ENCODE measurements at places on chromosomes 12 and 14. TPM values are rescaled to one million over a fixed set of nuclear protein-coding genes. Genes with fewer than 3 reads are reported as not detected.

- H3K4me3 ChIP-seq = no peak overlapping the region
- H3K36me3 ChIP-seq = peaks cover 13% of the 10 kb centered on the region
- H3K27ac ChIP-seq = no peak overlapping the region
- H3K4me1 ChIP-seq = no peaks in the 10 kb centered on the region
- H3K27me3 ChIP-seq = no peaks in the 10 kb centered on the region
- no peak for DNase-seq
Observed at GRCh38 chr12:49020441-49020840, 1.9 kb upstream of the PRKAG1 start.

- no peak overlapping the region for H3K27ac ChIP-seq
- H3K36me3 ChIP-seq = no peaks in the 10 kb centered on the region
- no peak for DNase-seq
- H3K4me3 ChIP-seq = no peak overlapping the region
Observed at GRCh38 chr14:69797573-69798338, 715 bp upstream of the SLC10A1 start.

DNA sequence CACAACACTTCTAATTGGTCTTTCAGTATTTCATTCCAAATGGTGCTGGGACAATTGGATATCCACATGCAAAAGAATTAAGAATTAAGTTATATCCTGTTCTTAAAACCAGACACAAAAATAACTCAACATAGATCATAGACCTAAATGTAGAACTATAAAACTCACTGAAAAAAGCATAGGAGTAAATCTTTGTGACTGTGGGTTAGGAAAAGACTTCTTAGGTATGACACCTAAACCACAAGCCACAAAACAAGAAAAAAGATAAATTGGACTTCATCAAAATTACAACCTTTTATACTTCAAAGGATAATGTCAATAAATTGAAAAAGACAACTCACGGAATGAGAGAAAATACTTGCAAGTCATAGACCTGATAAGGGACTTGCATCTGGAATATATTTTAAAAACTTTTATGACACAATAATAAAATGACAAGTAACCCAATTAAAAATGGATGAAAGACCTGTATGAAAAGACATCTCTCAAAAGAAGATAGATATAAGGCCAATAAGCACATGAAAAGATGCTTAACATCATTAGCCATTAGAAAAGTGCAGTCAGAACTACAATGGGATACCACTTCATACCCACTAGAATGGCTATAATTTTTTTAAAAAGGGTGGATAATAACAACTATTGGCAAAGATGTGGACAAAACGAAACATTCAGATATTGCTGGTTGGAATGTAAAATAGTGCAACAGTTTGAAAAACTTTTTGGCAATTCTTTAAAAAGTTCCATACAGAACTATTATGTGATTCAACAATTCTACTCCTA is 72.5 kb upstream of the SLC38A4 start:
- no peak for DNase-seq
- H3K27ac ChIP-seq = no peak overlapping the region
- no peaks in the 10 kb centered on the region for H3K4me1 ChIP-seq
- H3K27me3 ChIP-seq = no peaks in the 10 kb centered on the region
- no peak overlapping the region for H3K4me3 ChIP-seq
- no peaks in the 10 kb centered on the region for H3K36me3 ChIP-seq

DNA sequence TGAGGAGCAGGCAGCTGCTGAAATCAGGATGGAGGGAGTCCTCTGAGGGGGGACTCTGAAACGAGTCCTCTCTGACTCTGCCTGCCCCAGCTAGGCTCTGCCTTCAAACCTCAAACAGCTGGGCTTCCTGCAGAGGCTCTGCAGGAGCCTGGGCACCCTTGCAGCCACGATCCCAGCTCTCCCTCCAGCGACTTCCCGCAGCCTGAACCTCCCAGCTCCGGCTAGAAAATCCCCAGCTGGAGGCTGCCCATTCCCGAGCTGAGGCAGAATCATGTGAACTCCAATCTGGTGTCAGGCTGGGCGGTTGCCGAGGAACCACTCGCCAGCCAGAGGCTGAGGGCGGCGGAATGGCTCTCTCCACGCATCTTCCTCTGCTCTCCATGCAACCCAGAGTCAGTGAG is at the start of gene GPR68:
Gene GPR68, minus strand, starts transcription at position 204 of the 401 bp plus-strand sequence. CDS start 9,654 bp downstream, outside the sequence.
- peaks cover 7% of the 10 kb centered on the region for H3K4me1 ChIP-seq
- peak; percentile 76 for DNase-seq
- H3K27me3 ChIP-seq = no peaks in the 10 kb centered on the region
- peak within 1 kb of the TSS; percentile 57 for H3K27ac ChIP-seq
- H3K36me3 ChIP-seq = no peaks in the 10 kb centered on the region
- H3K4me3 ChIP-seq = peak within 1 kb of the TSS; percentile 30

DNA sequence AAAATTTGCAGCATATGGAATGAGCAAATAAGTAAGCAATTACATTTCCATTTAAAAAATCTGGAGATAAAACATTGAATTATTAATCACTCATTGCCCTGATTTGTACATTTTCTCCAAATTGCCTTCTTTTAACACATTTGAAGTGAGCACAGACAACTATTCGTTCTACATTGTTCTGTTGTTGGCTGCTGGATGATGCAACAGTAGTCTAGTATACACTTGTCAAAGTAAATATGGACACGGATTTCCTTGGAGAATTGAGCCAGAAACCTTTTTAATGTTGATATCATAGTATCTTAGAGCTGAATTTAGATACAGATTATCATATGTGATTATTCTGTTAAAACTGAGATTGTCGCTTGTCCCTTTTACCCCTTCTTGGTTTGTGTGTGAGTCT is 188.2 kb downstream of the FUT8 start:
- H3K27ac ChIP-seq = no peak overlapping the region
- H3K27me3 ChIP-seq = no peaks in the 10 kb centered on the region
- DNase-seq = no peak
- H3K4me3 ChIP-seq = no peak overlapping the region
- H3K36me3 ChIP-seq = no peaks in the 10 kb centered on the region

DNA sequence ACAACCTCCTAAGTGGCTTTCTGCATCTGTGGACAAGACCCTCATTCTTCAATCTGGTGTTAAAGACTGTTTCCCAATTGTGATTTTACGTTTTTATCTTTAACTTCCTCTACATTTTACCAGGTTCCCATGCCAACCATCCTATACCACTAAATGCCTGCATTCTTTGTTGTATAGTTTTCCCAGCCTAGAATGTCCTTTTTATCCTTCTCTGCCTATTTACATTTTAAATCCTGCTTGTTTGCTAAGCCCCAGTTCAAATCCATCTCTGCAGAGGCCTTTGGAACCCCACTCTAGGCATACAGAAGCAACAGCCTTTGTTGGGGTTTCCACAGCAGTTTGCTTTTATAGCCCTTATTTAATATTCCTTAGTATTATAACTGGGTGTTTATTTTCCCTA is 325.1 kb upstream of the DDHD1 start:
- no peaks in the 10 kb centered on the region for H3K4me1 ChIP-seq
- no peaks in the 10 kb centered on the region for H3K36me3 ChIP-seq
- no peak overlapping the region for H3K27ac ChIP-seq
- no peaks in the 10 kb centered on the region for H3K27me3 ChIP-seq
- no peak overlapping the region for H3K4me3 ChIP-seq

- H3K27ac ChIP-seq = no peak overlapping the region
- H3K36me3 ChIP-seq = no peaks in the 10 kb centered on the region
- H3K4me3 ChIP-seq = no peak overlapping the region
- no peak for DNase-seq
Observed at GRCh38 chr14:53531156-53531555, 378.0 kb upstream of the DDHD1 start.

KRT74 gene
- not detected for total RNA-seq

SMIM41 gene
- total RNA-seq = 2.0 TPM

ADAMTS20 gene
- total RNA-seq = not detected

PLEKHD1 gene
- under 0.01 TPM for total RNA-seq

CATSPERB gene
- total RNA-seq = not detected

FKBP4 gene
- 42.6 TPM for total RNA-seq

CLSTN3 gene
- total RNA-seq = 9.5 TPM

NGB gene
- total RNA-seq = not detected

PLXNC1 gene
- total RNA-seq = 86.9 TPM

COX8C gene
- total RNA-seq = 0.33 TPM

SOX5 gene
- total RNA-seq = 16.4 TPM

CARMIL3 gene
- 0.17 TPM for total RNA-seq

Measured in fibroblast of lung (primary cell).